ENCODE measurements at places on chromosomes 13 and 19.

GRCh38 chr13:46961719-46962118 is 64.9 kb upstream of the HTR2A start:
- DNase-seq = no peak

GRCh38 chr13:30052120-30052519 is 201.7 kb upstream of the UBL3 start:
- no peak for DNase-seq

DNA sequence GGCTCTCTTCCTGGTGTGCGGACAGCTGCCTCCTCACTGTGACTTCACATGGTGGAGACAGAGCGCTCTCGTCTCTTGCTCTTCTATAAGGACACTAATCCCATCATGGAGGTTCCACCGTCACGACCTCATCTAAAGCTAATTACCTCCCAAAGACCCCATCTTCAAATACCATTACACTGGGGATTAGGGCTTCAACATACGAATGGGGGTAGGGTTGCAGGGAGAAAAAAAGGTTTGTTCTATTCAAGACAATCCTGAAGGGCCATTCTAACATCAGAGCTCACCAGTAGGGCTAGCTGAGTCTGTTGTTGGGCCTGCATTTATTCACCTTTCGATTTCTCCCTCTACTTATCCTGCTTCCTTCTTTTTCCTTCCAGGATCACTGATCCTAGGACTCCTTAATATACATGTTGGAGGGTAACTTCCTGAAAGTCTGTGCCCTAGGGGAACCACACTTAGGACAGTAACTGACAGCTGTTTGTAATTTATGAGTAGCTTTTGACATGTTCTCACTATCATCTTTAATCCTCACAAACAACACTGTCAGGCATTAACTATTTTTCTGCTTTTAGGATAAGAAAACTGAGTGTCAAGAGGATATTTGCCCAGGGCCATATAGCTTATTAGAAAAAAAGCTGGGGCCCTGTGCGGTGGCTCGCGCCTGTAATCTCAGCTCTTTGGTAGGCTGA is 18.8 kb upstream of the GTF2F2 start:
- DNase-seq = no peak

GRCh38 chr13:34152409-34152808 is 334.5 kb downstream of the RFC3 start:
- DNase-seq = no peak

GRCh38 chr13:49791315-49791710 is 1.2 kb downstream of the KPNA3 start:
- peak; percentile 38 for DNase-seq

DNA sequence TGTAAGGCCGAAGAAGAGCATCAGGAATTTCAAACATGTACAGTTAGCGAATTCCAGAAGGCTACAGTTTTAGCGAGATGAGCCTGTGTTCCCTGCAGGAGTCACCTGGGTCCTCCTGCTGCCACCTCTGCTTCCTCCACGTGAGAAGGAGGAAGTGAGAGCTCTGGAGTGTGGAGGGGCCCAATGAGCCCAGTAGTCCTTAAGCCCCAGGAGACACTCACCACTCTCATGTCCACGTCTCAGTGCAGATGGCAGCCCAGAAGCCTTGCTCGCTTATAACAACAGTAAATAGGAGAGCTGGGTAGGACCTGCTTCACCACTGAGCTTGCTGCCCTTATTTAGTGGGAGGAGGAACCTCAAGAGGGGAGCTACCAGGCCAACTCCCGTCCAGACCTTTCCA is 44.3 kb downstream of the SERP2 start:
- no peak for DNase-seq

- DNase-seq = peak; percentile 60
Observed at GRCh38 chr19:19224852-19225494, 13.2 kb downstream of the NCAN start.

DNA sequence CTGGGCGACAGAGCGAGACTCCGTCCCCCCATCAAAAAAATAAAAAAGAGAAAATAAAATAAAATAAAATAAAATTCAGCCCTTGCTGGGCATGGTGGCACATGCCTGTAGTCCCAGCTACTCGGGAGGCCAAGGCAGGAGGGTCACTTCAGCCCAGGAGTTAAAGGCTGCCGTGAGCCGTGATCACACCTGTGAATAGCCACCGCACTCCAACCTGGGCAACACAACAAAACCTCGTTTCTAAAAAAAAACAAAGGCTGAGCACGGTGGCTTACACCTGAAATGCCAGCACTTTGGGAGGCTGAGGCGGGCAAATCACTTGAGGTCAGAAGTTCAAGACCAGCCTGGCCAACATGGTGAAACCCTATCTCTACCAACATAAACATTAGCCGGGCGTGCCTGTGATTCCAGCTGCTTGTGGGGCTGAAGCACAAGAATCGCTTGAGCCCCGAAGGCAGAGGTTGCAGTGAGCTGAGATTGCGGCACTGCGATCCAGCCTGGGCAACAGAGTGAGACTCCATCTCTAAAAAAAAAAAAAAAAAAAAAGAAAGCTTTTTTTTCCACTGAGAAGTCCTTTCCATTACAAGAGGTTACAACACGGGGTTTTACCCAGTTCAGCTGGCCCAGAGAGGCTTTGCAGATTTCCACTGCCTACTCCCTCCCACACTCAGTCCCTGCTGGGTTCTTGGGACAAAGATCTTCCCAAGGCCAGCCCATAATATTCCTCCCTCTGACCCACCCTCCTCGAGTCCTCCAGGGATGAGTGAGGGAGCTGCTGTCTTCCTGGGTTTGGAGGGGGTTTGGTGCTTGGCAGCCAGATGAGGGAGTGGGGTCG is 6.4 kb downstream of the ANGPTL4 start:
- DNase-seq = no peak

- DNase-seq = no peak
Observed at GRCh38 chr19:41627966-41628675, 1.2 kb upstream of the CEACAM4 start.

- no peak for DNase-seq
Observed at GRCh38 chr13:84574851-84575250, 692.6 kb upstream of the SLITRK1 start.

DNA sequence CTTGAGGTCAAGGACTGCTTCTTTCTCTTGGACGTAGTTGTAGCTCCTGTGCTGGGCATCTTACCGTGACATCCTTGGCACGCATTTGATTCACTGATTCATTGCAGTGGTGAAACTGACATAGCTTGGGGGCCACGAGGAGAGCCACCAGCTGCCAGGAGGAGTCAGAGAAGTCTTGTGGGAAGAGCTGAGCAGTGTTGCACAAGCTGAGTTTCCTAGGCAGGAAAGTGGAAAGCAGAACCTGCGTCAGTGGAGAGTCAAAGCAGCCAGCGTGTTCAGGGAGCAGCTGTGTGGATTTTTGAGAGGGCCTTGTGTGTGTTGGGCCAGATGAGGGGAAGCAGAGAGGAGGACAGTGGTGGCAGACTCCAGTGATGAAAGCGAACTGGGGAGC is 5.3 kb upstream of the GPR183 start:
- DNase-seq = peak; percentile 60

GRCh38 chr19:662962-663681 is at the start of gene RNF126:
TSS of gene RNF126 (minus strand) at chr19:663214. CDS start at chr19:663121, 93 bp downstream.
- DNase-seq = peak; percentile 97

DNA sequence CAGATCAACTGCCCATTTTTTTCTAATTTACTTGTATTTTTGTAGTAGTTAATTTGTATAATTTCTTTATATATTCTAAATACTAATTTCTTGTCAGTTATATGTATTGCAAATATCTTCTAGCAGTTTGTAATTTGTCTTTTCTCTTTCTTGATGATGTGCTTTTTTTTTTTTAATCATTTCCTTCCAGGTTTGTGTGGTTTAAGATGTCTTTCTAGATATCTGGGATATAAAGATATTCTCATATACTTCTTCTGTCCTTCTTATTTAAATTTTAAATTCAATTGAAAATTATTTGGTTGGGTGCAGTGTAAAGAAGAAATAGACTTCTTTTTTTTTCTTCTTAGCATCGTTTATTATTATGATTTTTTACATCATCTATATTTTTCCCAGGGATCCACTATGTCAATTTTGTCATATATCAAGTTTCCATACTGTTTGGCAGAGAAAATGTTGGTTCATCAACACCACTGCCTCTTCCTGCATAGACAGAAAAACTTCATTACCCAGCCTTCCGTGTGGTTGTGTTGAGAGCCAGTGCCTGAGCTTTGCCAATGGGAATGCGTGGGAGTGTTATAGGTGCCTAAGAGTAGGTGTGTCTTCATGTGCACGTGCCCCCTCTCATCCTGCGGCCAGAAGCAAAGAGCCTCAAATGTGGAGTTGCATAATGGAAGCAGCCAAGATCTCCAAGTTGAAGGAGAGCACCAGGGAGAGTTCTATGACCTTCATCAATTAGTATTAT is 15.8 kb downstream of the CPB2 start:
- DNase-seq = no peak

DNA sequence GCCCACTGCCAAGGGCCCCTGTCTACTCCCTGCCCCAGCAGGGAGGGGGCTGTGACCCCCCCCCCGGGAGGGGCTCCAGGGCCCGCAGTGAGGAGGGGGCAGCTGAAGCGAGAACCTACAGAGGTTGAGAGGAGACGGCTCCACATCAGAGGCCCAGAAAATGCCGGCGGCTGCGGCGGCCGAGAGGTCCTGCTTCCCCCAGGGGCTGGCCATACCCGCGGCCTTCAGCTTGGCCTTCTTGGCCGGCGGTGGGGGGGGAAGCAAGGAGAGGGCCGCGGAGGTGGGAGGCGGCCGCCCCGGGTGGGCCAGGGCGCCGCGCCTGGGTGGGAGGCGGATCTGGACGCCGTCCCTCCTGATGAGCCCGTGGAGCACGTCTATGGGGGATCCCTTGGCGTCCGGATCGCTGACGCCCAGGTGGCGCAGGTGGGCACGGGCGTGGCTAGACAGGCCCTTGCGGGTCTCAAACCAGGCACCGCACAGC is 9.2 kb upstream of the AKAP8L start:
- no peak for DNase-seq

DNA sequence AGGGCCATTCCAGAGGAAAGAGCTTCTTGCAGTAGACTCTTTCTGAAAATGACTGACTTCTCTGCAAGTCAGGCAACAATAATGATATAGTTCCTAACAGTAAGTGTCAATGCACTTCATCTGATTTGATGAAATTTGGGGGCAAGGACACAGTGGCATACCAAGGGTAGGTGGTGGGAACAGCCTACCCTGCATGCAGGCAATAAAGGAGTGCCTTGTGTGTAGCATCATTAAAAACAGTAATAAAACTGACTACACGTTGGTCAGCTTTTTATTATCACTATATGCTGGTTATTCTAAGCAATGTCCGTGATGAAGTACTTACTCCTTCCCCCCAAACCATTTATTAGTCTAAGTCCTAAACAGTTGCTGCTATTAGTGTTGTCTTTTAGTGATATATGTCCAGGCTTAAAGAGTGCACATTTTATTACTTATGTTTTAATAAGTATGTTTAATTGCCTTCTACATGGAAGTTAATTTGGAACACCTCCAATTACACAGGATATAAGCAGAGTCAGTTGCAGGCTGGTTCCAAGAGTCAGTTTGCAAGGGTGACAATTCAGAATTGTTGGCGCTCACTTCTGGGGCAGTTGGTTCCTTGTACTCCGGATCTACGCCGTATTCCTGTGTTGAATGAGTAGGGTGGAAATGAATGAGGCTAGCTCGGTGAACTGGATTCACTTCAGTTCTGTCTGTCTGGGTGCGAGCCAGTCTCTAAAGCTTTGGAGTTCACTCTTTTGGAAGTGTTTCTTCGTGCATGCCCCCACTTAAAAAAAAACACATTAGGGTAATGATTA is 84.0 kb downstream of the RGCC start:
- no peak for DNase-seq

- DNase-seq = no peak
Observed at GRCh38 chr19:14554382-14554812, 17.5 kb downstream of the NDUFB7 start.

DNA sequence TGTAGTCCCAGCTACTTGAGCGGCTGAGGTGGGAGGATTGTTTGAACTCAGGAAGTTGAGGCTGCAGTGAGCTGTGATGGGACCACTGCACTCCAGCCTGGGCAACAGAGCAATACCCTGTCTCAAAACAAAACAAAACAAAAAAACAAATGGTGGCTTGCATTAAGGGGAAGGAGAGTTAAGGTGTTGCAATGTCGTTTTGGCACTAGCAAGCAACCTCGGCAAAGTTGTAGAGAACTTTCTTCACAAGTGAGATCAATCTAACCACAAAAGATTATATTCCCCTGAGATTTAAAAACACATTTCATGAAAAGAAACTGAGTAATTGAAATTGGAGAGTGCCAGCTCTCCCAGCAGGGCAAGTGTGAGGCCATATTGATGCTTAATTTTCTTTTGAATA is 153.7 kb downstream of the KLF5 start:
- DNase-seq = no peak

GRCh38 chr19:11418549-11419506 is at the start of gene RGL3:
TSS of gene RGL3 (minus strand) at chr19:11419314. CDS start at chr19:11419278, 36 bp downstream.
- no peak for DNase-seq

DNA sequence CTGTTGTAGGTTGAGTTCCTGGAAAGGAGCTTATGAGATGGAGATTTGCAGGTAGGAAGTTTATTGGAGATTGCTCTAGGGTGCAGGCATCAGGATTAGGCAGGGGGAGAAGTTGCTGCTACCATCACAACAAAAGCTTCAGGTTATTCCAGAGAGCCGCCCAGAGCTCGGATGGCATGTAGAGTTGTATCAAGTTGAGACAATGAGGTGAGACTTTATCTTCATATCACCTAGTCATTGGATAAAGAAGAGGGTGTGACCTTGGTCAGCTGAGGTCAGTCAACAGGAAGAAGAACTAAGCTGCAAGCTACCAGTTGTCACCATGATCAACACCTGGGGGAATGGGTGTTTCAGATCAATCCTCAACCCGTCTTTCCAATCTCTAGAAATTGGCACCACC is 342.0 kb downstream of the RFC3 start:
- no peak for DNase-seq

DNA sequence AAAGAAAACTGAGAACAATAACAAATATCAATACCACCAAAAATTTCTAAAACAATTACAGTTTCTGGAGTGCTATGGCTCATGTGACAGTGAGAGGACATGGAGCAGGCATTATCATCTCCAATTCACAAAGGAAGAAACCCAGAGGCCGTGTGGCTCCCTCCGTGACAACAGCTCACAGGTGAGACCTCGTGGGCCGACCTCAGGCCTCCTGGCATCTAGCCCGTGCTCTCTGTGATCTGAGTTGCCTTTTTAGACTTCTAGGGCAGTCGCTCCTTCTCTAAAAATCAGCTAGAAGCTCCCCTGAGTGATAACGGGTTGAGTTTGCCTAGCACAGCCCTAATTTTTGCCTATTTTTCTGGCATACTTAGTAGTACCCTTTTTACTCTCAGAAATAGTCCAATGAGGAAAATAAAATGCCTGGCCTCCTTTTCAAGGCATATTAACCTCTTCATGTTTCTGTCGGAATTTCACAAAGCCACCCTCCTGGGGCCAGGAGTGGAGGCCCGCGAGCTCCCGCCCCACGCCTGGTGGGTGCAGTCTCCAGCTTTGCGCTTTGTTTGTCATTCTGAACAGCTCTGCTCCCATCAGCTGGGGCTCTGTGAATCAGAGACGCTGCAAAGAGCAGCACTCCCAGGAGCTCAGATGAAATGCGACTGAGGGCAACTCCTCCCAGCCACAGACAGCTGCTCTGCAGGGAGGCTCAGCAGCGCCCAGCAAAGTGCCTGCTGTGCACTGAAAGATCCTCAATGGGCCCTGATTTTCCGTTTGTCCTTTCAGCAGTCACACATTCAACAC is 292.5 kb downstream of the UQCRFS1 start:
- DNase-seq = no peak
